Activated CD4-positive, CD25-positive, alpha-beta regulatory T cell (primary cell): ENCODE measurements at places on chromosomes 2 and 18.

GRCh38 chr2:201628545-201628944 lies 14.8 kb downstream of the TMEM237 start:
- DNase-seq = no peak

- DNase-seq = no peak
Observed at GRCh38 chr2:67165523-67165990, 231.6 kb upstream of the ETAA1 start.

GRCh38 chr2:172944022-172944793 lies 131.4 kb upstream of the MAP3K20 start:
- no peak for DNase-seq

GRCh38 chr2:86628091-86628522 lies 4.4 kb upstream of the RNF103 start:
- DNase-seq = no peak

GRCh38 chr2:88080545-88080944 lies 12.9 kb downstream of the SMYD1 start:
- no peak for DNase-seq

DNA sequence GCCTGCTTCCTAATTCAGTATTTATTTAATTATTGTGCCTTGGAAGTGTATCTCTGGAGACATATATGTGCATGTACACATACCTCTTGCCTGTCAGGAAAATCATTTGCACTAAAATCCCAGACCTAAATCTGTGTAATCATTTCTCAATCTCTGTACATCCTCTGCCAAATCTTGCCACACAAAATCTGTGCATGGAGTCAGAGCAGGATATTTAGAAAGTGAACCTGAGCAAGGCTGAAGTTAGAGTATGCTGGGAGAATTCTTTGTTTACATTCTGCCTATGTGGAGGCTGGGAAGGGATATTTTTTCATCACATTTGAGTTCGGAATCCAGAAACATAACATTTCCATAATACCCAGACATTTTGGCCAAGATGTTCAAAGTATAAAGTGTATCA lies 9.3 kb downstream of the XRCC5 start:
- DNase-seq = no peak

GRCh38 chr2:11558214-11558886 lies 24.5 kb downstream of the GREB1 start:
- no peak for DNase-seq

DNA sequence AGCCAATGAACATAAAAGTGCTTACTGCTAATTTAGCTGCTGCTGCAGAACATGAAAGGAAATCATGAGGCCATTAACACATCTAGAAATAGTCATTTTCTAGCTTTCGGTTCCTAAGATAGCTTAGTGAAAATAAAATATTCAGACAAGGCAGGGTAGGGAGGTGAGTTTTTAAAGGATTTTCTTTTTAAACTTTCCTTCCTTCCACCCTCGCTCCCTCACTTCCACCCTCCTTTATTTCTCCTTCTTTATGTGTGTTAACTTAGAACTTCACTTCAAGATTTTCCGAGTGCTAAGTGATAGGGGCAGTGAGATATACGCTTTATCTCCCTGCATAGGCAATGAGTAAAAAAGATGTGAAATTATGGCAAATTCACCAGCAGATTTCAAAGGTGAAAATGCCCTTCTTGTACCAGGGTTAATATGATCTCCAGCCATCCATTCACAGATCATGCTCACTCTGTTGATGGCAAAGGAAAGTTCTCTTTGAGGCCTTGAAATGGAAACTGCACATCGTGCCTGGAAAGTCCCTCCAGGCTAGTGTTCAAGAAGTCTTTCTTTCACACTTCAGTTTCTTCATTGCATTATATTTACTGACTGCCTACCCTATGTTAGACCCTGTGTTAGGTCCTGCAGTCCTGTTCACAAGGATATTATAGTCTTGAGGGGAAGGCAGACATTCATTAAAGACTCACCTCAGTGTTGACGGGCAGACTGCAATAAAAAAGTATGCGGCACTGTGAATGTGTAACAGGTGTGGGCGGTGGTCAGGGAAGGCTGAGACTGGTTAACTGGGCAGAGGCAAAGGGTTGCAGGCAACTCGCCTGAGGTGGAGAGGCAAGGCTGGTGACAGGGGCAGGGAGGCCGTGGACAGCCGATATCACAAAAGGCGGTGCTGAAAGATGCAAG lies 200.8 kb downstream of the PLCL1 start:
- peak; percentile 18 for DNase-seq

DNA sequence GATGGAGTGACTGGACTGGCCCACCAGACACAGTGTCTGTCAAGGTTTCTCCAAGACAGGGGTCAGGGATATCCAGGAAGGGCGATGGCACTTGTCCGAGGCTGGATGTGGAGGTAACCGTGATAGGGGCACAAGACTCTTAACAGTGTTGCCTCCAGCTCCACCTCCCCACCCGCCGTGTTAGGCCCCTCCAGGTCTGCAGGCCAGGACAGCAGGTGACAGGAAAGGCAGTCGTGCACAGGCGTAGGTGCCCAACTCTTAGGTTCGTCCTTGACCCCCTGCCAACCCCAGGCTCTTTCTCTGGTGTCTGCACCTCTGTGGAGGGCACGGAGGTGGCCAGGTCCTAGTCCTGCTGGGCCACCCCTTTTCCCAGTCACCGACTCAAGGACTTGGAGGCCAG lies 10.1 kb downstream of the ITM2C start:
- no peak for DNase-seq

GRCh38 chr2:158482594-158482993 lies 25.8 kb downstream of the PKP4 start:
- no peak for DNase-seq

GRCh38 chr18:12657684-12658425 lies at the start of gene SPIRE1:
SPIRE1 (minus strand) TSS chr18:12658107; CDS start chr18:12657866, 241 bp downstream.
- no peak for DNase-seq

DNA sequence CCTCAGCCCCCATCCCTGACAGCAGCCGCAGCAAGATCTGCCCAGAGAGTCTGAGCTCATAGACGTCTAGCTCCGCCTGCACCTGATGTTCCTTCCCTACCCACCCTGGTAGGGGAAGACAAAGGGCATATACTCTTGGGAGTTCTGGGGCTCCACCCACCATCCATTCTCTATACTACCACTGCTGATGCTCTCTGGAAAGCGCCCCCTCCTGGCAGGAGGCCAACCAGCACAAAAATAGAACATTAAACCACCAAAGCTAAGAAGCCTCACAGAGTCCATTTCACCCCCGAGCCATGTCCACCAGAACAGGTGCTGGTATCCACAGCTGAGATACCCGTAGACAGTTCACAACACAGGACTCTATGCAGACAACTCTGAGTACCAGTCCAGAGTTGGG lies 662.6 kb upstream of the FAM98A start:
- DNase-seq = no peak

- no peak for DNase-seq
Observed at GRCh38 chr2:131006561-131006960, 86.7 kb downstream of the FAM168B start.

DNA sequence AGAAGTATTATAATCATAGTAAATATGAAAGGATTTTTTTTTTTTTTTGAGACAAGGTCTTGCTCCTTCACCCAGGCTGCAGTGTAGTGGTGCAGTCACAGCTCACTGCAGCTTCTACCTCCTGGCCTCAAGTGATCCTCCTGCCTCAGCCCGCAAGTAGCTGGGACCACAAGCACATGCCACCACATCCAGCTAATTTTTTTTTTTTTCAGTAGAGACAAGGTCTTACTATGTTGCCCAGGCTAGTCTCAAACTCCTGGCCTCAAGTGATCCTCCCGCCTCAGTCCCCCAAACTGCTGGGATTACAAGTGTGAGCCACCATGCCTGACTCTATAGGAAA lies 301.6 kb upstream of the STON1 start:
- no peak for DNase-seq

DNA sequence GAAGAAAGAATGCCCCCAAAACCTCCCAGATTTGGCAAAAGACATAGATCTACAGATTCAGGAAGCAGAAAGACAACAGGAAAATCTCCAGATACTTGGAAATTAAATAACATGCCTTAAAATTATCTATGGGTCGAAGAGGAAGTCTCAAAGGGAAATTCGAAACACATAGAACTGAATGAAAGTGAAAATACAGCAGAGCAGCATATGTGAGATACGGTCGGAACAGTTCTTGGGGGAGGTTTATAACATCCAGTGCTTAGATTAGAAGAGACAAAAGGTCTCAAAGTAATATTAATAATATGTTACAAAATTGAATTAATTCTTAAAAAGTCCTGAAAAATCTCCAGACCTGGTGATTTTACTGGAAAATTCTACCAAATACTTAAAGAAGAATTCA lies 14.3 kb downstream of the KCNG2 start:
- no peak for DNase-seq

- DNase-seq = no peak
Observed at GRCh38 chr18:527146-527545, 26.6 kb upstream of the COLEC12 start.

DNA sequence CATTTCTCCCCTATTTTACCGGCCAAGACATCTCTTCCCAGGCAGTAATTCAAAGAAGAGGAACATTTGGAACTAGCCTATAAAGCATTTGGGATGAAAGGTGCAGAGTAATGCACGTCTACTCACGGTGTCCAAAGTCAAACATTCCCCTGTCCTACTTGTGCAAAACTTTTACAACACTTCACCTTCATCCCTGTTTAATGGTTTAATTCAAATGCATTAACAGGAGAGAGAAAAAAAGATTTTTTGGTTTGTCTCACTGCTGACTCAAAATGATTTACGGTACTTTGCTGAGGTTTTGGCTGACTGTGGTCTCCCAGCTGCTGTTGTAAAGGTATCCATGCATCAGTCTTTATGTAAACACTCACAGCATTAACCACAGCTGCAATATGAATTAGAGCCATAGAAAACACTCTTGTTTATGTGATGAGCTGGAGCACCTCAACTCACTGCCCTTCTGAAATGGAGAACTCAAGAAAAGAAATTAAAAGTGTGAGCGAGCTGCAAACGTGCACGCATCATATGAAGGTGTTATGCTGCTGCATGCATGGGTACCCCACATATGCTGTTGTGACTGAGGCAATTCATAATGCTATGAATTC lies 220.5 kb downstream of the PIEZO2 start:
- DNase-seq = no peak

DNA sequence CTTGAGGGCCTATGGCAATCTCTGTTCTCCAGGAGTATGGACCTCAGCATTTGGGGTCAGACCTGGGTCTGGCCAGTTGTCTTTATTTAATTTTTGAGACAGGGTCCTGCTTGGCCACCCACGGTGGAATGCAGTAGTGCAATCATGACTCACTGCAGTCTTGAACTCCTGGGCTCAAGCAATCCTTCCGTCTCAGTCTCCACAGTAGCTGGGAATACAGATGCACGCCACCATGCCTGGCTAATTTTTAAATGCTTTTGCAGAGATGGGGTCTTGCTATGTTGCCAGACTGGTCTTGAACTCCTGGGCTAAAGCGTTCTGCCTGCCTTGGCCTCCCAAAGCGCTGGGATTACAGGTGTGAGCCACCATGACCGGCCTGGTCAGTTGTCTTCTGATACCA lies 46.4 kb upstream of the INHBB start:
- DNase-seq = no peak

- no peak for DNase-seq
Observed at GRCh38 chr2:85748039-85748734, 5.6 kb upstream of the ATOH8 start.

GRCh38 chr18:61842146-61842545 lies 50.7 kb downstream of the RNF152 start:
- no peak for DNase-seq

DNA sequence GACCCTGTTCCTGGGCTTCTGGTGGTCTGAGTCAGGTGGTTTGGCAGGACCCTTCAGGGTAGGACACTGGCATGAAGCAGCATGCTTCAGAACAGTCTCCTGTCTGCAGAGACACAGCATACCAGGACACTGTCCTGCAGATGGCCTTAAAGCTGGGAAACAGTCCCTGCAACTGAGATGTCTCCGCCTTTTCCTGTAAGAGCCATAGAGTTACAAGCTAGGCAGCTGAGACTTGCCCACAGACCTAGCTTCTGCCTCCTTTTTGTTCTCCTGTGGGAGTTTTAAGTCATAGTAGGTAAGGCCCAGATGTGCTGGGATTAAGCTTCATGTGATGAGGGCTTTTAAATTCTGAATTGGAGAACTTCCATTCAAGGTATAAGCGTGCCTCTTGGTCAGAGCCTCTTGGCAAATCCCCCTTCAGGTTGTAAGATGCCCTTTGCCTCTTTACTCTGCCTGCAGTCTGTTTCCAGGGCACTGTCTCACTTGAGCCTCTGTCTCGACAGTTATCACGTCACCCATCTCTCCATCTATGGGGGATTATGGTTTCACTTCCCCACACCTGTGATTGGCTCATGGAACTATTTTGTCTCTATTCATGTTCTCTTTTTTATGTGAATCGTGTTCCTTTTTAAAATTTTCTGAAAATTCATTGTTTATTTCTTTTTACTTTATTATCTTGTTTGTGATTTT lies 51.8 kb downstream of the COA5 start:
- no peak for DNase-seq

DNA sequence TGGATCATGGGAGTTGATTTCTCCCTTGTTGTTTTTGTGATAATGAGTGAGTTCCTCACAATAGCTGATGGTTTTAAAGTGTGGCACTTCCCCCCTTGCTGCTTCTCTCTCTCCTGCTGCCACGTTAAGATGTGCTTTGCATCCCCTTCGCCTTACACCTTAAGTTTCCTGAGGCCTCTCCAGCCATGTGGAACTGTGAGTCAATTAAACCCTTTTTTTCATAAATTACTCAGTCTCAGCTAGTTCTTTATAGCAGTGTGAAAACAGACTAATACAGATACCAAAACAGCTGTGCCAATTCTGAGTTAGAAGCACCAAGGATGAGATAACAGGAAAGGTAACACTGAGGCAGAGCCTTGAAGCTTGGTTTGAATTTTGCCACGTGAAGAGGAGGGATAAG lies 44.7 kb downstream of the ITSN2 start:
- DNase-seq = no peak

GRCh38 chr2:182717416-182717815 lies 1.4 kb downstream of the DNAJC10 start:
- no peak for DNase-seq

GRCh38 chr2:23658466-23658942 lies 268.4 kb downstream of the ATAD2B start:
- DNase-seq = no peak

DNA sequence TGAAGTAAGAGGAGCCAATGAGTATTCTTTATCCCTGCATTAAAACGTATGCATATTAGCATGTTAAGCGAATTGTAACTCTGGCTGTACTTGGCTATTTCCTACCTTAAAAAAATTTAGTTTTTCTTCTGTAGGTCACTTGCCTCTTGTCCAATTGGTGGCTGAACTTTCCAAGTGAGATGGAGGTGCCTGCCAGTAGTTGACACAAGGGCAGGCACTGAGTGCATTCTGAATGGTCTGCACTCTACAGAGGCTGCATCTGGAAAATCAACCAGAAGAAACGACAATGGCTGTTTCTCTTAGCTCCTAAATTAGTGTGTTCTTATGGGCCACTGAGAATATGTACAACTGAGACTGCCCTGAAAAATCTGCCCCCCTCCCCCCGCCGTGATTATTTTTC lies 160.8 kb downstream of the PRPF40A start:
- DNase-seq = no peak

- no peak for DNase-seq
Observed at GRCh38 chr2:177403838-177404237, 11.3 kb downstream of the AGPS start.

GRCh38 chr2:120509991-120510735 lies 164.2 kb downstream of the INHBB start:
- DNase-seq = no peak
